ENCODE measurements at places on chromosomes 16 and 17.

- no peak for DNase-seq
These were observed 16.6 kb downstream of the G6PC1 start for GRCh38 chr17:42917236-42917603.

DNA sequence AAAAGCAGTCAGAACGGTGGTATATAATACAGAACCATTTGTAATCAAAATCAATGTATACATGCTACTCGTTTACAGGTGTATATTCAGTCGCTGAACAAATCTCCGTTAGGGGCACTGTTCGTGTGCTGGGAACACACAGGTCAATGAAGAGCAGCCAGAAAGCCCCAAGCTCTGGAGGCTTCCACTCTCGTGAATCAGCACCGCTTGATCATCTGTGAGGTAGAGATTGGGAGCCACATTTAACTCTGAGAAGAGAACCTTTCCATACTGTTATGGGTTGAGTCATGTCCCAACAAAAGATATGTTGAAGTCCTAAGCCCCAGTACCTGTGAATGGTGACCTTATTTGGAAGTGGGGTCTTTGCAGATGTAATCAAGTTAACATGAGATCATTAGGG, 5.4 kb upstream of the CYTH1 start:
- no peak for DNase-seq

DNA sequence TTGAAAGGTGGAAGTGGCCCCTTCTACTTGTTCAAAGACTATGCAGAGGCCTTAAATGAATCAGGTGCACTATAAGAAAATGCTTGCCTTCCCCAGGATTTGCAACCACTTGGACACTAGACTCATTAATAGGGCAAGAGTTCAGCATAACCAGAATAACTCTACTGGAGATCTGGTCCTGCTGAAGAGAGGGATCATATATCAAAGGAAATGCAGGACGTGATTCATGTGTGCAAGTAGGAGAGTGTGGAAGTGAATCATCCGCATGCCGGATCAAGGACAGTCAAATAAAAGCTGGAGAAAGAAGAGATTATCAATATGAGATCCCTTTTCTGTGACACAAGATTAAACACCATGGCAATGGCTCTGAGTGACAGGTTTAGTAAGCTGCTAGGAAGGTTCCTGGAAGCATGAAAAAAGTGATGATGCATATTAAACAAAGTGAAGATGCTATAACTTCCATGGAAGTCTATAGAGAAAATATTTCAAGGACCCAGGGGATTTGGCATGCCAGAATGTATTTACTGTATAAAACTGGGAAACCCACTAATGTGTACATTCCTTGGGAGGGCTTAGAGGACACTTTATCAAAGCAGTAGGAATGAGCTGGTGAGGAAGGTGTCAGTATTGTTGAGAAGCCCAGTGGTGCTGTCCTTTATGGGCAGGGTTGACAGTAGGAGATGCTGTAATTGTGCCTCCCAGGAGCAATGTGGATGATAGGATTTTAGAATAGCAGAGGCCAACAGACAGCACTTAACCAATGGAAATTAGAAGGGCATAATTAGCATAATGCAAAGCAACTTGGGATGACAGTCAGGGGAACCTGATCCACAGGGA, 133.1 kb downstream of the ABCA8 start:
- DNase-seq = peak; percentile 96

DNA sequence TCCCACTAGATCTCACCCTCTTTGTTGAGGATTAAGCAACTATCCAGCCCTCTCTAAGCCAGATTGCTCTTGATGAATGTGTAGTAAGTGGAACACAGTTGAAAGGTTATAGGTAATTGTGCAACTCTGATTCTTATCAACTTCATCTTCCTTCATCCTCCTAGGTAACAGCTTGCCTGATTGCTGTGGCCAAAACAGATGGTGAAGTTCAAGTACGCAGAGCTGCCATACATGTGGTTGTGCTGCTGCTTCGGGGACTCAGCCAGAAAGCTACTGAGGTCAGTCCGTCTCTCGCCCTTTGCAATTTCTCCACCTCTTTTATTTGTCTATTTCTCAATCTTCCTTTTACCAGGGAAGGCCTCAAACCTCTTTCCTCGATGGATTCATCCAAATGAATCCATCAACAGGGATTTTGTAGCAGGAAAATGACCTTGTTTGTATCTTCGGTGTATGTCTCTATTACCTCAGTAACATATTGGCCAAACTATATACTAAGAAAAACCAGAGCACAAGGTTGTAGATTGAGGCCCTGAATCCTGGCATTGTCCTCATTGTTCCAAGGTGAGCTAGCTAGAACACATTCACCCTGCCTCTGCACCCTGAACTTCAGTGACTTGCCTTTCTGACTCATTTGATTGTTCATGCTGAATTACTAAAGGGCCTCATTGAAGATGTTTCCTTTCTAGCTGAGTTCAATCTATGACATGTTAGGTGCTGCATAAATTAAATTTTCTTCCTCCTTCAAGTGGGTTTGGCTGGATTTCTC, 65.1 kb upstream of the HAS3 start:
- DNase-seq = peak; percentile 58

DNA sequence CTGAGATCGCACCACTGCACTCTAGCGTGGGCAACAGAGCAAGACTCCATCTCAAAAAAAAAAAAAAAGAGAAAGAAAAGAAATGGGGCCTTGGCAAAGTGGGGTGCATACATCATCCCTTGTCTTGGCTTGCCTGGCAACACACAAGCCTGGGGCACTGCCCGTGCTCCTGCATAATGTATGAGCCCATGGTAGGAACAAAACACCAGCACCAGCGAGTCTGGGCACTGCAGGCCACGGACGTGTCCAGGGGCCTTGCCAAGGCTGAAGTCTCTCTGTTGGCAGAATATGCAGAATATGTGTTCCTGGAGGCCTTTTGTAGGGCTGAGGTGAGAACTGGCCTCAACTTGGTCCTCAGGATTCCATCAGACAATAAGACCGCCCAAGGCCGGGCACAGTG, 15.7 kb upstream of the ALDOA start:
- no peak for DNase-seq

- no peak for DNase-seq
These were observed 5.7 kb downstream of the NUDT16L1 start for GRCh38 chr16:4699046-4699556.

GRCh38 chr16:83145297-83145696, 518.5 kb downstream of the CDH13 start:
- DNase-seq = no peak

- DNase-seq = no peak
These were observed 77.5 kb upstream of the CHMP6 start for GRCh38 chr17:80913928-80914821.

GRCh38 chr17:29369831-29370735, 20.1 kb upstream of the TAOK1 start:
- DNase-seq = peak; percentile 84

- no peak for DNase-seq
These were observed 44.1 kb upstream of the MGAT5B start for GRCh38 chr17:76824093-76824492.

All from fibroblast of mammary gland (primary cell).